ENCODE measurements at places on chromosomes 4 and X.
A peak's percentile ranks its signal among the peaks of the same experiment; 100 is the strongest.

DNA sequence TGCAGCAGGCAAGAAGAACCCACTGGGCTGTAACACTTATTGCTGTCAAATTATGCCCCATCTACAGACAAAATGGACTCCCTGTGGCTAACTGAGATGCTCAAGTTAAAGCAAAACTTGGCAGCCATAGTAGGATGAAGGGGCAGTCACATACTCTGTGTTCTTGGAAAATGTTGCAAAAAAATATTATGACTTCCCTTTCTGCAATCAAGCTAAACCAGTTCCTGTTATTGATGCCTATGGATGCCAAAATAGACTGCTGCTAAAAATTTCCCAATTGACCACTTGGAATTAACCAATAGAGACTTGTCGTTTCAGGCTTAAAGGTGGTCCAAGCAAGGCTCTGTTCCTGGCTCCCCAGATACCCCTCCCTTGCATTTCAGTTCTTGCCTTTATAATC is 49.5 kb downstream of the IQCM start:
- DNase-seq: no peak

DNA sequence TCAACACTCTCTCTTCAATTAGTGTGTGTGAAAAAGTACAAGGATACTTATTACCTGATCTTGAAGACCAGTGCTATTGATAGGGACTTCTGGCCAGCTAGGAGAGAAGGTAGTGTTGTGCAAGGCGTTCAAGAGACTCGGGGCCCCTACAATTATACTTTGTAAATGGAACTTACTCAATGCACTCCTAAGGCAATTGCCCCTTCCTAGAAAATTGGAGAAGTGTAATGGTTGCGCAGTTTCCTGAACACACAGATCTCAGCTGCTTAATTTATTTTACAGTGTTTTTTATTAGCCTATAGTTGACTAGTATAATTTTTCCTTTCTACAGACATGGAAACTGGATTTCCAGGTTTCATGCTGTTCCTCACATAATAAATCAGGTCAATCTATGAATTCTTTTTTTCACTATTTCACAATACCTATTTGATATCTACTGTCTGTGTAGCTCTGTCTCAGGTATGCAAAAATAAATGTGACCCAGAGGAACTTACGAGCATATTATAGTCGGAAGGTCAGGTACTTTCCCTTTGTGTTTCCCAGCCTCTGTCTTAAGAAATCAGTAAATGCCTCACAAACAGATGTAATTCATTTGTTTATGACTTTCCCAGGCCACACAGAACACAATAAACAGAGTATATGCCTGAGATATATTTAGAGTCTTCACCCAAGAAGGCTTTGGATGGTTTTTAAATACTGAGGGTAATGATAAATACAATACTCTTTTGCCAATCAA is 89.1 kb upstream of the TET2 start:
- DNase-seq: no peak

DNA sequence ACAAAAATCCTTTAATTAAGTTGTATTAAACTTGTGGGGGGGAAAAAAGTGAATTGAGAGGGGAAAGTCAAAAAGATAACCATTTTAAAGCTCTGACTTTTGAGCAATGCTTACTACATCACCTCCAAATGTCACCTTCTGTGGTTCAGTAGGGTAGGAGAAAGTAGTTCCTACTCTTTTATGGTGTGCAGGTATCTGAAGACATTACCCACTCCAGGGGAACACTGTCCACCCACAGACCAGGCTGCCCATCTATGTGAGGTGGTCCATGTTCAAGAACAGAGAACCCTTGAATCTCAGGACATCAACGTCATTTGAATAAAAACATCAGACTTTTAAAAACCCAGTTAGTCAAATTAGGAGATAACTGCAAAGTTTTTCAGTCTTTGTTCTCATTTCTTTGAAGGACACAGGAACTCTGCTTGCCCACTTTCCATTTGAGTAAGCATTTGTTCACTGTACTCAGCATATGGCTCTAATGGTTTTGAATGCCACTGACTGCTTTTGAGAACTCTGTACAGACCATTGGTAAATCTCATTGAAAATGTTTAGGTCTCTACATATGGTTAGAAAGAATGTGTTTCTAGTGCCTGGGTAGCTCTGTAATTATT is 18.4 kb downstream of the NMU start:
- no peak for DNase-seq

DNA sequence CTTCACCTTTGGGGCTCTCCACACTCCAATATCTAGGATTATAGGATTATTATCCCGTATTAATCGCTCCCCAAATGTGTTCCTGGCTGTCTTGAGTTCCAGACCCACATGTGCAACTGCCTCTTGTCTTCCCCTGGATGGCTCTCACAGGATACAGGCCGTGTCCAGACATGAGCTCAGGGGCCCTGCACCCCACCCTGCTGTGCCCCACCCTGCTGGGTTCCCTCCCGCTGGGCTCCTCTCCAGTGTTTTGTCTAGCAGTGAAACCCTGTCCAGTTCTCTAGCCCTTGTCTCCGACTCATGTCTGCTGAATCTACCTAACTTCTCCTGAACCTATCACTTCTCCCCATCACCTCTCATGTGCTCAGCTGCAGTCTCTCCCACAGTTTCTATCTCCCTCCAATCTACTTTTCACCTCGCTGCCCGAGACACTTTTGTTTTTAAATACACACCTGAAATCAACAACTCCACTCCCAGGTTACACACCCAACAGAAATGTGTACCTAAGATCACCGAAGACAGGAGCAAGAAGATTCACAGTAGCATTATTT is 2.0 kb downstream of the RNF212 start:
- no peak for DNase-seq

DNA sequence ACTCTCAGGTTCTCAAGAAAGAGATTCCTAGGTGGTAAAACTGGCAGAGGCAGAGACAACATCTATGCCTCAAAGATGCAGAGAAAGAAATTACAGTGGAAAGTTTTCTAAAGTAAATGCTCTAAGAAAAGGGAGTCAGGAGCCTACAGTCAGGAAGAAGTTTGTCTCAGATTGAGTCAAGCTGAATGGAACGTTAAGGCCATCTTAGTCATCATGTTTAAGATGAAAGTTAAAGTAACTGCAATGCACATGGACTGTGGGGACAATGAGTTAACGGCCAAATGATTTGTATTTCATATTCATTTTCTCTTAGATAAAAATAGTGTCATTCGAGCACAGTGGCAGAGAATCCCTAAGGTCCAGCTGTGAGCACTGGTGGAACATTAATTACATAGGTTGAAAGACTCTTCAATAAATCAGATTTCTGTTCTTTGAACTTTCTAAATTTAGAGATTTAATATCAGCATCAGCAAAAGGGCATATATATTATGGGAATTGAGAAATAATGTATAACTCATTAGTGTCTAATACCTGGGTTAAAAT is 384.6 kb downstream of the DTHD1 start:
- no peak for DNase-seq

DNA sequence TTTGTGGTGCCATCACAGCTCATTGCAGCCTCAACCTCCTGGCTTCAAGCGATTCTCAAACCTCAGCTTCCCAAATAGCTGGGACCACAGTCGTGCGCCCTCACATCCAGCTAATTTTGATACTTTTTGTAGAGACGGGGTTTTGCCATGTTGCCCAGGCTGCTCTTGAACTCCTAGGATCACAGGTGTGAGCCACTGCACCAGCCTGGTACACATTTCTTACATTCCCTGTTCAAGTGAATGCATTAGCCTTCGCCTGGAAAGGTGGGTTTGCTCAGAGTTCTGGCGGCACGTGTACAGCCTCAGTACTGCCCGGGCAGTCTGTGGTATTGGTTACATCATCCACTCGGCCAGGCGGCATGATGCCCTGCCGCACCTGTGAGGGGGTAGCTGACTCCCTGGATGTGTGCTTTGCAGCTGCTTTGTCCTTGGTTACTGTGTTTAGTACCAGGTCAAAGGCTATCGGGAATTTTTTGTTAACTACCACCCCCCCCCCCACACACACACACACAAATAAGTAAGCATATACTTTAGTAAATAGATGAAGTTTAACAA is 57.1 kb downstream of the TNIP2 start:
- no peak for DNase-seq

DNA sequence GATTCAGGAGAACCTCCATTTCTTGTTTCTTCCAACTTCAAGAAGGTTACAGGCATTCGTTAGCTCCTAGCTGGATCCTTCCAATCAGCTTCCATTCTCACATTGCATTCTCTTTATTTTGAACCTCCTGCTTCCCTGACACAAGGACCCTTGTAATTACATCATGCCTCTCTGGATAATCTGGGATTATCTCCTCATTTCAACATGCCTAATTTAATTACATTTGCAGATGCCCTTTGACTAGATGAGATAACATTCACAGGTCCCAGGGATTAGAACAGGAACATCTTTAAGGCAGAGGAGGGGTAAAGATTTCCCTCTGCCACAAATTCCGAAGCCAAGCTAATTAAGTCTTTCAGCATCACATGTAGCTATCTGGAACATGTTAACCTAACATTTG is 753.8 kb upstream of the PCDH7 start:
- no peak for DNase-seq

DNA sequence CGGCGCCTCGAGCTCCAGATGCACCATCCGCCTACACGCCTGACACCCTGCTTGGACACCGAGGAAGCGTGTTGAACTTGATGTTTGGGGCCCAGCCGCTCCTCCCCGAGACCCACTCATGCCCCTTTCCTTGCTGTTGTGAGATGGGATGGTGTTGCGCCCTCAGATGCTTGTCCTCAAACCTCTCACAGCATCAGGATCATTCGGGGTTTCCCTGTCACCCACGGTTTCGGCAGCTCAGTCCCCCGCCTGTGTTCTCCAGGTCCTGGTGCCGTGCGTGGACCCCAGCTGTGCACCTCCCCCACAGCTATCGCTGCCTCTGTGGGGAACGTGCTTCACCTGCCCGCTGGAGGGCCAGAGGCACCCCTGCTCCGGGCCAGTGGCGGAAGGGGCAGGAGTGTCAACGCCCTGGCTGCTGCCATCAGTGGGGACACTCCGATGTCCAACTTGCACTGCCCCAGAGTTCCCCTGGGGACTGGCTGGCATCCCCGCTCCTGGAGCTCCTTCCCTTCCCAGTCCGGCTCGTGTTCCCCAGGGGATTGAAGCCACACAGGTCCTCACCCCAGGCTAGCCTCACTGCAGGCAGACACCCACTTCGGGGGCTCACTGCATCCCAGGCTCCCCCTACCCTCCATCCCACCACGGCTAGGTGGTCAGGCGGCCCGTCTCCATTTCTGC is 82.3 kb upstream of the ADRA2C start:
- DNase-seq: no peak

GRCh38 chrX:123647244-123647643 is 85.6 kb downstream of the THOC2 start:
- no peak for DNase-seq

DNA sequence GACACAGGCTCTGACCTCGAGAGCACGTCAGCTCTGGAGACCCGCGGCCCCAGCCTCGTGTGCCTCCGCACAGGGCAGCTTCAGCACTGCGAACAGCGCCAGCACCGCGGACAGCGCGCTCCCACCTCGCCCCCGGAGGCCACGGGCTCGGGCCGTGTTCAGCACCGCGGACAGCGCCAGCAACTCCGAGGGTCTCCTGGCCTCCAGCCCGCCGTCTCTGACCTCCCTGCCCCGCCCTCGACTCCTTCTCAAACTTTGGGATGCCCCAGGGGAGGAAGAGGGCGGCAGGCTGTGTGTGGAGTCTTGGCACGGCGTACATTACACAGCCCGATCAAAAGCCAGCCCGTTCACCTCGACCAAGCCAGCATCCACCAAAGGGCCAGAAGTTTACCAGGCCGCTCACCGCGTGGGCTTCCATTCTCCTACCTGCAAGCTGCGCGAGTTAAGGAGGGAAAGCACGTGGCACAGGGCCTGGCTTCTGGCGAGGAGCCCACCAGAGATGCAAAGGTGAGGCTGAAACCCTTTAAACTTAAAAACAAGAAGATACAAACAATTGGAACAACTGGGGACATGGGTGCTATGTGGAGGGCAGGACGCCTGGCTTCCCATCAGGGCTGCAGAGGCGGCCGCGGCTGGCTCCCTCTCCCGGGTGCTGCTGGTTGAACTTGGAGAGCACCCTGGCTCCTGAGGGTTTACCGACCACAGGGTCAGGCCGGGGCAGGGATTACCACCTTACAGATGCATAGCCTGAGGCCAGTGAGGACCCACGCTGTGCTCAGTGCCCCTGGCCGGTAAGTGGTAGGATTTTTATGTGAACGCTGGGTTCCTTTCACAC is 4.5 kb upstream of the NKX1-1 start:
- DNase-seq: peak; percentile 5

- DNase-seq: no peak
Measured at GRCh38 chrX:150236327-150236726, 126.8 kb upstream of the MAMLD1 start.

DNA sequence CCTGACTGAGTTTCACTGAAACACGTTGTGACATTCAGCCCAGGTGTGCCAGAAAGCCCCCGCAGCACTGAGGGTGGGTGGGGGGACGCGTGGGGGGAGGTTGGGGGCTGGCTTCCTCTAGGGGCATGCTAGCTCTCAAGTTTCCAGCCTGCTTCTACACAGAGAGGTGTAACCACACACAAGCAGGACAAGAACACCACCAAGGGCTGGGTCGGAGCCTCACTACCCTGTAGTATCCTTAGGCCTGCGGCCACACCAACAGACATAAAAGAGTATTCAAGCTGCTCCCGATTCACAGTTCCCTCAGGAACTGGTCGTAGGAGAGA is 1.8 kb downstream of the USP46 start:
- DNase-seq: no peak

DNA sequence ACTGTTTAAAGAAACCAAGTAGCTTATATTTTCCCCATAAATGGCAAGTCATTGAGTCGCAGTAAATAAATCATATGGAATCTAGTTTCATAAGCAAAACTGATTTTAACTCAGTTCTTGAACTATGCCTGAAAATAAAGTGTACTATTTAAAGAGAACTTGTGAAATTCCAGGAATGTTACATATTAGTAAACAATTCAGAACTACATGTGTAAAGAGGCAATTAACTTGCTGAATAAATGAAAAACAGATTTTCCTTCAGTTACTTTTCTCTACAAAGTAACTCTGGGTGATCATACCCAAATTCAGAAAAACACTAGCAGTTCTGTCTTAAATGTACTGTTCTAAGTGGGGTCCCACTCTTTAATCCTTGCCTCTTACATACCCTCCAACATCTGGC is 236.1 kb upstream of the EDNRA start:
- no peak for DNase-seq

- DNase-seq: no peak
Measured at GRCh38 chrX:74178536-74178935, 125.4 kb upstream of the ZCCHC13 start.

DNA sequence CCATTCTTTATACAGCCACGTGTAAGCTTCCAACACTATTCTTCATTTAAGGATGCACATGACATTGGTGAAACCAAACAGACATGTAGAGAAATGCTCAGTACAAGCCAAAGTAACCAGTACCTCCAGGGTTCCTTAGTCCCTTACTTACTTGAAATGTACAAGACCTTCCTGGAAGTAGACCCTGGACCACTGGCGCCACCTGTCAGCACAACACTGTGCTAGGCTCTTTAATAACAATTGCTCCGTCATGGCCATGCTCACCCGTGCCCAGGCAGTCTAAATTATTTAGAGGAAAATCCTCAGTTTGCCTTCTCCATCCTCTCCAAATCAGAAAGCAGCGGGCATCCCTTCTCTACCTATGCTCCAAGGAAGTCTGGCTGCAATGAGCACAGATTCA is 52.7 kb downstream of the ADGRA3 start:
- DNase-seq: peak; percentile 13

GRCh38 chrX:2589186-2590020 is 88.6 kb upstream of the DHRSX start:
- no peak for DNase-seq

All from stimulated activated CD4-positive, alpha-beta T cell treated with anti-CD3 and anti-CD28 coated beads, Interleukin-2, amount 100 ng/mL, for 4 hours (primary cell).